ENCODE measurements at places on chromosomes 3 and 15. TPM values are rescaled to one million over a fixed set of nuclear protein-coding genes. Genes with fewer than 3 reads are reported as not detected.

TMIE gene
- total RNA-seq = 0.92 TPM

ACAN gene
- not detected for total RNA-seq

AADACL2 gene
- total RNA-seq = not detected

GRCh38 chr3:185701611-185702261, 115.6 kb downstream of the SENP2 start:
- no peak for DNase-seq

DNA sequence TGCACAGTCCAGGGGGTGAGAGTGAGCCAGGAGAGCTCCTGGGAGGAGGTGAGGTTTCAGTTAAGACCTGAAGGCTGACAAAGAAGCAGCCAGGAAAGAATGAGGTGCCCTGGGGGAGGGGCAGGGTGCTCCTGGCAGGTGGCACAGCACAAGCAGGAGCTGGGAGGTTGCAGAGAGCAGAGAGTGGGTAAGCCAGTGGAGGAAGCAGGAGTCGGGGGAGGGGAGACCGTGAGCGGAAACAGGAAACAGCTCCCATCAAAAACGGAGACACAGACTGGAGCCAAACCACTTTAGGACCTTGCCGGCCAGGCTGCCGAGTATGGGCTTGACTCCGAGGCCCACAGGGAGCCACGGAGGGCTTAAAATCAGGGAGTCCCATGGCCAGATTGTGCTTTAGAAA, 12.1 kb upstream of the FBLN2 start:
- DNase-seq = no peak

DNA sequence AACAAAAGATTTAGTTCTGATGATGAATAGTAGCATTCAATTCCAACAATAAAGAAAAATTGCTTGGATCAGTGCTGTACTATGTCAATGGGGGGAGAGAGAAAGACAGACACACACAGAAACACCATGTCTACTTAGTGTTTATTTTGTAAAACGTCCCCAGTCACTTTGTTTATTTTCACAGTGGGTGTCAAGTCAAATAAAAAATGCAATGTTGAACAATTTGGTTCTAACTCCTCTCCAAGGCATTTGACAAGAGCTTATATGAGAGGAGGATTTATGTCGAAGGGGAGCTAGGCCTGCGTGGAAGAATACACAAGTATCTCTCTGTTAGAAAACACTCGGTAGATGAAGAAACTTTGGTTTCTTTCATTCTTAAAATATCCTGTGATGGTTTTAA, 201.7 kb upstream of the SLC2A2 start:
- DNase-seq = no peak

DNA sequence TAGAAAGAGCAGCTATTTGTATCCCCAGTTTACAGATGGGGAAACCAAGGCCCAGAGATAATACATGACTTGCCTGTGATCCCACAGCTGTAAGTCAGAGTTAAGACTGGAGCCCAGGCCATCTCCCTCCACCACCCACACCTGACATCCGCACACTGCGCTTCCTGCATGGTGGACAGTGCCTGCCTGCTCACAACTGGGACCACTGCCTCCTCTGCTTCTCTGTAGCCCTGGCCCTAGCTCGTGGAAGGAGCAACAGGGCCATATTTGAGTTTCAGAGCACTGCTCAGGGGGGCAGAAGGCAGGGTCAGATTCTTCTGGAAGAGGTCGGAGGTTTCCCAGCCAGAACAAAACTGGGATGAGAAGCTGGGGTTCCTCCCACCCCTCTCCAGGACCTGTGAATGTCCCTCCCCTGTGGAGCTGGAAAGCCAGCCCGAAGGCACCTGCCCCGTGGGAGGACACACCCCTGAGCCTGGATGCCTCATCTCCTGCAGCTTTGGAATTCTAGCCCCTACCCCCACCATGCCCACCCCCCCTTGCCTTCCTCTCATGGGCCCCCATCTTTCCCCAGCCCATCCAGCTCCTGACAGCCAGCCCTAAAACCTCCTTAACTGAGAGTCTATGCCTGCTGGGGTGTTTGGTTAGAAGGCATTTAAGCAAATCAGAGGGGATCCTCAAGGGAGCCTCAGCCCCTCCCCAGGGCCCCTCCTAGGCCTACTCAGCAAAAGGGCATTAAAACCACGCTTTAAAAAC, 100.1 kb downstream of the TPRA1 start:
- DNase-seq = no peak

DNA sequence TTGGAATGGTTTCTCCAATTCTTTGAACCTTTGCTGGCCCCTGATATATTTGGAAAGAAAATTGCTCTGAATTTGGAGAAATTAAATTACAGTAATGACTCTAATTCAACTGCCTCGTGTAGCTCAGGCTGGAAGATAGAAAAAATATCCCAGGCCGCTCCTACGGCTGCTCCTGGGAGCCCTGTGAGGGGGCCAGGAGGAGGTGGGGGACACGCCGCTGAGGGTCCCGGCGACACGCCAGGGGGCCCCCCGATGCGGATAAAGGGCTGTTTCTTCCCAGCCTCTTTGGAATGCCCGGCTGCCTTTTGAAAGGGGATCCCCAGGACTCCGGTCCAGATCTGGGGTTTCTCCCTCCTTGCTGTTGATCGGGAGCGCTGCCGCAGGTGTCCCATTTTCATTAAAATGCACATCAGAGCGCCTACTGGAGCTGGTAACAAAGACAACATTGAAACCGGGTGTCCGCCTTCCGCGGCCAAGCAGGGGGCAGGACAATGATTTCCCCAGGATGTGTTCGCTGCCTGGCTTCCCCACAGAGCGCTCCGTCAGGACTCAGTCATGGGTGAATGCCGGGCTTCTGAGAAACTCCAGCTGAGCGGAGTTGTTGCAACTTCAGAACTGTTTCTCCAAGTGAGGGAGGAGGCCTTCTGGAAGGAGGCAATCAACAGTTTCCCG, 200.1 kb upstream of the KBTBD8 start:
- no peak for DNase-seq

DNA sequence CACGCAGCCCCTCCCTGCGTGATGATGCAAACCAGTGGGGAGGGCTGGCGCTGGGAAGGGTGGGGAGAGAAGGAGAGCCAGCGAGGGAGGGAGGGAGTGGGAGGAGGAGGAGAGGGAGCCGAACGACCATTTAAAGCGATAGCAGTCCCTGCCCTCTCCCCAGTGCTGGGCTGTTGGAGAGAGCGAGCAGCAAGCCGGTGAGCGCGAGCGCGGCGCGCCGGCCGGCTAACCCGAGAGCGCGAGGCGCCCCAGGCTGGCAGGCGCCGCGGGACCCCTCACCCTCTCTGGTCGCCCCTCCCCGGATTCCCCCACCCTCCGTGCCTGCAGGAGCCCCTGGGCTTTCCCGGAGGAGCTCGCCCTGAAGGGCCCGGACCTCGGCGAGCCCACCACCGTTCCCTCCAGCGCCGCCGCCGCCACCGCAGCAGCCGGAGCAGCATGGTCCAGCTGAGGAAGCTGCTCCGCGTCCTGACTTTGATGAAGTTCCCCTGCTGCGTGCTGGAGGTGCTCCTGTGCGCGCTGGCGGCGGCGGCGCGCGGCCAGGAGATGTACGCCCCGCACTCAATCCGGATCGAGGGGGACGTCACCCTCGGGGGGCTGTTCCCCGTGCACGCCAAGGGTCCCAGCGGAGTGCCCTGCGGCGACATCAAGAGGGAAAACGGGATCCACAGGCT, at the start of gene GRM7:
GRM7 (plus strand) TSS at position 162 of the 671 bp plus-strand sequence.
- no peak for DNase-seq
